ENCODE measurements at places on chromosomes 16 and 17. TPM values are rescaled to one million over a fixed set of nuclear protein-coding genes. Genes with fewer than 3 reads are reported as not detected.

DNA sequence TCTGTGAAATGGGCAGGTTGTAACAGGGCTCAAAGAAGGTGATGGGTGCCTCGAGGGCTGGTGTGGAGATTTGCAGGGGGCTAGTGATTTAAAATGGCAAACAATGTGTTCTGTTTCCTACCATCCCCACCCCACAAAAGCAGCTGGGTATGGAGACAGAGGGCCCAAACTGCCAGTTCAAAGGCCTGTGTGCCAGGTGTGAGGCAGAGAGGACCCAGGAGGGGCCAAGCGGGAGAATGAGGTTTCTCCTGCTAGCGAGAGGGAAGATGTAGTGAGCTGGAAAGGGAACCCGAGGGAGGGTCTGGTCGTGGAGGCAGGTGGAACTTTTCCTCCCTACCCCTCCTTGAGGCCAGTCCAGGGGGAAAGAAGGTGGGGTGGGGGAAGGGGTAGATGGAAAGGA lies 39.4 kb downstream of the LAT start:
- H3K4me3 ChIP-seq, result peak overlapping the region; percentile 47
- peak overlapping the region; percentile 34 for H3K27ac ChIP-seq
- H3K36me3 ChIP-seq, result no peaks in the 10 kb centered on the region
- H3K4me1 ChIP-seq, result peaks cover 85% of the 10 kb centered on the region
- H3K27me3 ChIP-seq, result no peaks in the 10 kb centered on the region

- H3K27me3 ChIP-seq, result no peaks in the 10 kb centered on the region
- H3K36me3 ChIP-seq, result peaks cover 12% of the 10 kb centered on the region
- DNase-seq, result no peak
These were observed 39.7 kb downstream of the USP10 start for GRCh38 chr16:84739349-84740124.

GRCh38 chr16:9900576-9900975 lies 281.7 kb downstream of the GRIN2A start:
- no peaks in the 10 kb centered on the region for H3K27me3 ChIP-seq
- H3K36me3 ChIP-seq, result peaks cover 2% of the 10 kb centered on the region
- no peak overlapping the region for H3K4me3 ChIP-seq
- no peak overlapping the region for H3K27ac ChIP-seq

DNA sequence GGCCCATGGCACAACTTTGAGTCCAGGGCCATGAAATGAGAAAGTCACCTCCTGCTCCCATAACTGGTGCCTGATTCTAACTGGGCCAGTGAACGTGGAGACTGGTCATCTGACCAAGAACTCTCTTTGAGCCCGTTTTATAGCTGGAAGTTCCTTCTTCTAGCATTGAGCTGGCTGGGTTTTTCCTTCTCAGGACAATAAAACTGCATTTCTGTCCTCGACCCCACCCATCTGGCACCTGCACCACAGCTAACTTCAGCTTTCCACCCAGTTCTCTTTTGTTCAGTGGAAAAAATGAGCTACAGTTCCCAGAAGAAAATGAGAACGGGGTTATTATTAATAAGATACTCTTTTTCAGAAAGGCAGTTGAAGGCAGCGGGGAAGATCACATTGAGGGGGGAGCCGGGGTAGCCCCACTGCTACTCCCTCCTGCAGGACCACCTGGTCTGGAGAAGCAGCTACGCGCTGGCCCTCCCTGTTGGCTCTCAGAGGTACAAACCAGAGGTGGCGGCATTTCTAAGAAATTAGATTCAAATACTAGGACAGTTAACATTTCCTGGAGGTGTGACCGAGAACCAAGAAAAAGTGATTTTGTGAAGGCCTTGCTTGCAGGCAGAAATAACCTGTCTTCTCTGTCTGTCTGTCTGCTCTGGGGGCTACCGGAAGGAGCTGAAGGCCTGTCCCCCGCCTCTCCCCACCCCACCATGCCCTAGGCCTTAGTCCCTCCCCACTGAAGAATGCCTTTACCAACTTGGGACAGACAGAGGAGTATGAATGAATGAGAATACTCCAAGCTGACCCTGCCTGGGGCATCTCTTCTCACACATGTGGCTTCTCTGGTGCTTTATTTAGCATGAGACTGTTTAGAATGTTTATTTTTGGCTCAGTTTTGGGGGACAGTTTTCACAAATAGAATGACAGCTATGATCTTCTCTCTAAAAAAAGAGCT lies 123.9 kb downstream of the XYLT1 start:
- peak overlapping the region; percentile 80 for H3K27ac ChIP-seq
- H3K4me1 ChIP-seq, result peaks cover 83% of the 10 kb centered on the region
- H3K4me3 ChIP-seq, result peak overlapping the region; percentile 46
- no peaks in the 10 kb centered on the region for H3K36me3 ChIP-seq
- DNase-seq, result no peak
- H3K27me3 ChIP-seq, result no peaks in the 10 kb centered on the region

Gene EVPLL
- total RNA-seq, result not detected

- no peak overlapping the region for H3K4me3 ChIP-seq
- peaks cover 42% of the 10 kb centered on the region for H3K27me3 ChIP-seq
- H3K4me1 ChIP-seq, result peaks cover 13% of the 10 kb centered on the region
- DNase-seq, result no peak
- H3K27ac ChIP-seq, result no peak overlapping the region
These were observed 26.3 kb downstream of the ARHGAP23 start for GRCh38 chr17:38454532-38454931.

Gene NPIPB9
- 4.1 TPM for total RNA-seq

- H3K27me3 ChIP-seq, result no peaks in the 10 kb centered on the region
- no peak overlapping the region for H3K27ac ChIP-seq
- peaks cover 7% of the 10 kb centered on the region for H3K36me3 ChIP-seq
- H3K4me1 ChIP-seq, result peaks cover 58% of the 10 kb centered on the region
These were observed 11.0 kb downstream of the C16orf54 start for GRCh38 chr16:29734786-29735185.

Gene ADAP2
- 1.5 TPM for total RNA-seq

DNA sequence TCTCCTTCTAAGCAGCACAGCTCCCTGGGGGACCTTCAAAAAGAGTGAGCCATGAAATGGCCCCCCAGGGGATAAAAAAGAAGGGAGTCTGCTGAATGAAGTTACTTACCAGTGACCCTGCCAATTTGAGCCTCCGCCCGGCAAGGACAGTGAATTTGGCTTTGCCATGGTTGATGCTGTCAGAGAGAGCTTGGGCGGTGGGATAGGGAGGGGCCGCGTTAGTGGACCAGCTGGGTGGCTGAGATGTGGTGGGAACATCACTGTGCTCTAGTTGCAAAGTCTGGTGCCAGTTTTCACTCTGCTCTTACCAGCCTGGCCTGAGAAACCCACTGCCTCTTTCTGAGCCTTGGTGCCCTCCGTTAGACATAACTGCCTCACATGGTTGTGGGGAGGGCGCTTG lies 114.6 kb downstream of the MRM1 start:
- no peak for DNase-seq
- H3K27ac ChIP-seq, result no peak overlapping the region
- no peak overlapping the region for H3K4me3 ChIP-seq
- no peaks in the 10 kb centered on the region for H3K27me3 ChIP-seq

Gene KRT40
- not detected for total RNA-seq

Gene CLEC3A
- not detected for total RNA-seq

Gene NAA60
- total RNA-seq, result 58.5 TPM

Gene COPZ2
- total RNA-seq, result 11.7 TPM

Gene SLFN14
- not detected for total RNA-seq

All from activated T-cell treated with anti-CD3 and anti-CD28 coated beads, Interleukin-2, amount 50 U/mL, for 72 hours (primary cell).